ENCODE measurements at places on chromosomes 7 and 10. TPM values are rescaled to one million over a fixed set of nuclear protein-coding genes. Genes with fewer than 3 reads are reported as not detected.

- H3K4me3 ChIP-seq = no peak overlapping the region
- no peaks in the 10 kb centered on the region for H3K4me1 ChIP-seq
- H3K27ac ChIP-seq = no peak overlapping the region
- no peaks in the 10 kb centered on the region for H3K27me3 ChIP-seq
- no peak for DNase-seq
Measured at GRCh38 chr7:80929619-80930018, 10.8 kb upstream of the SEMA3C start.

HMX2 gene
- total RNA-seq = not detected

C10orf105 gene
- not detected for total RNA-seq

GRCh38 chr10:119658274-119658673 lies 7.1 kb downstream of the BAG3 start:
- peaks cover 89% of the 10 kb centered on the region for H3K4me1 ChIP-seq
- H3K36me3 ChIP-seq = no peaks in the 10 kb centered on the region
- no peaks in the 10 kb centered on the region for H3K27me3 ChIP-seq

OR2A1 gene
- not detected for total RNA-seq

GRCh38 chr10:5504146-5505072 lies 5.0 kb upstream of the CALML5 start:
- no peaks in the 10 kb centered on the region for H3K27me3 ChIP-seq
- DNase-seq = peak; percentile 45
- H3K4me3 ChIP-seq = no peak overlapping the region
- H3K4me1 ChIP-seq = peaks cover 62% of the 10 kb centered on the region

DNA sequence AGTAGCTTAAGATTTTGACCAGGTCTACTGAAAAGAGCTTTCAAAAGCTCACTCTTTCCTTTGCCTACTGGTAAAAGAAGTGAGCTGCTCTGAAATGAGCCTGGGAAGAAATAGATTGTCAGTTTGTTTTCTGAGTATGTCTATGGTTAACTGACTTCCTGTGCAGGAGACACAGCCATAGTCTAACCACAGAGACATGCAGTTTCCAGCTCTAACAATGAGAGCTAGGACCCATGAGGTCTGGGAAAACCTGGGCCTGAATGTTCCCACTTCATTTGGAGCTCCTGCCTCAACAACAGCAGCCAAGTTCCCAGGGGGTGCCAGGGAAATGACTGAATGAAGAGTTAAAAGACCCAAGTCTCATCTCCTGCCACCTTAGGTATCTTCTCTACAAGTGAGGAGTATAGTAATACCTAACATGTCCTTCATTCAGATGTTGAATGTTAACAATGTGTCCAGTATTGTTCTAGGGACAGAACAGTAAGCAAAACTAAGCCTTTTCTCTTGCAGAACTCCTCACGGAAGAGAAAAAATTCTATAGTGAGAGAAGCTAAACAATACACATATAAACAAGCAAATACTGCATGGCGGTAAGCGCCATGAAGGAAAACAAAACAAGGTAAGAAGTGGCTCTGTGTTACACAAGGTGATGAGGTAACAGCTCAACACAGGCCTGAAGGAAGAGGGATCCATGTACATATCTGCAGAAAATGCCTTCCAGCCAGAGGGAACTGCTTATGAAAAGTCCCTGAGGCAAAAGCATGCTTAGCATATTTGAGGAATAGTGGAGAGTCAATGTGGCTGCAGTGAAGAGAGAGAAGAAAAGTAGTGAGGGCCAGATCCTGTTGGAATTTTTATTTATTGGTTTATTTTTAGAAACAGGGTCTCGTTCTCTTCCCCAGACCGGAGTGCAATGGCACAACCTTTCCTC lies 26.4 kb upstream of the ANKRD1 start:
- no peaks in the 10 kb centered on the region for H3K4me1 ChIP-seq
- H3K4me3 ChIP-seq = no peak overlapping the region
- H3K27ac ChIP-seq = no peak overlapping the region
- no peak for DNase-seq

- H3K36me3 ChIP-seq = no peaks in the 10 kb centered on the region
- no peak overlapping the region for H3K27ac ChIP-seq
- H3K4me1 ChIP-seq = peaks cover 2% of the 10 kb centered on the region
Measured at GRCh38 chr7:46157404-46157803, 236.3 kb upstream of the IGFBP3 start.
